NB4 (cell line): ENCODE measurements at places on chromosomes 5 and 9.

DNA sequence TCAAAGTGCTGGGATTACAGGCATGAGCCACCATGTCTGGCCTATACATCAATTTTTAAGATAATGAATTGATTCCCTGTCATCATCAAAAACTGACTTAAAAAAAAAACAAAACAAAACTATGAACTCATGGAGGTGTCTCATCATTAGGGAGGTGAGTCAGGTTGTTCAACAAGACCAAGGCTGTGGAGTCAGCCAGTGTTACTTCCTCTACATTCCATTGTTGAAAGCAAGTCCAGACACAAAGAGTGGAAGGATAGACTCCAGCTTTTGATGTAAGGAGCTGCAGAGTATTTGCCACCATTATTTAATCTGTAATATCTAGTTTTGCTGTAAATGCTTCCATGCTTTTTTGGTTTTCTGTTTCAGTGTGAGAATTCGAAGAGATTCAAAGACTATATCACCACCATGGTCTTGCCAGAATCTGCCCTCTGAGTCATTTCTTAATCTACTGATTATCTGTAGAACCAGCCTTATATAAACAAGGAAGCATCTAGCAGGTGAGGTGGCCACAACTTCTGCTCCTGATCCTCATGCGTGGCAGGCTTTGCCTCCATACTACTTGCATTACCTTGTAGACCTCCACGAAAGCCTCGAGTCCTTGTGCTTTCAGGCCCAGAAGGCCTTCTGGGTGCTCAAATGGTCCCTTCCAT lies 156.1 kb downstream of the FGF1 start:
- DNase-seq, result no peak

- DNase-seq, result no peak
Measured at GRCh38 chr9:136277746-136278145, 26.1 kb downstream of the CCDC187 start.

- no peak for DNase-seq
Measured at GRCh38 chr5:108945094-108945493, 197.4 kb downstream of the FER start.

DNA sequence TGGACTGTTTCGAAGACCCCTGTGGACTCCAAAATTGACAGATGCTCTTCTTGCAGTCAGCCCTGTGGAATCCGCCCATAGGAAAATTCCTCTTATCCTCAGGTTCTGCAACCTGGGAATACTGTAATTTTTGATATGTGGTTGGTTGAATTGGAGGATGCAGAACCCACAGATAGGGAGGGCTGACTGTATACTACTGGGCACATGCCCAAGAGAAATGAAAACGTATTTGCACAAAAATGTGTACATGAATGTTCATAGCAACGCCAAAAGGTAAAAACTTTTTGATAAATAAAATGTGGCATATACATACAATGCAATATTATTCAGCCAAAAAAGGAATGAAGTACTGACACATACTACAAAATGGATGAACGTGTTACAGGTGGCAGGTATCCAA lies 1.9 kb upstream of the SNAPC3 start:
- no peak for DNase-seq

- no peak for DNase-seq
Measured at GRCh38 chr5:6585168-6585567, 47.7 kb downstream of the NSUN2 start.

- DNase-seq, result no peak
Measured at GRCh38 chr5:160750938-160751657, 100.9 kb downstream of the ATP10B start.

DNA sequence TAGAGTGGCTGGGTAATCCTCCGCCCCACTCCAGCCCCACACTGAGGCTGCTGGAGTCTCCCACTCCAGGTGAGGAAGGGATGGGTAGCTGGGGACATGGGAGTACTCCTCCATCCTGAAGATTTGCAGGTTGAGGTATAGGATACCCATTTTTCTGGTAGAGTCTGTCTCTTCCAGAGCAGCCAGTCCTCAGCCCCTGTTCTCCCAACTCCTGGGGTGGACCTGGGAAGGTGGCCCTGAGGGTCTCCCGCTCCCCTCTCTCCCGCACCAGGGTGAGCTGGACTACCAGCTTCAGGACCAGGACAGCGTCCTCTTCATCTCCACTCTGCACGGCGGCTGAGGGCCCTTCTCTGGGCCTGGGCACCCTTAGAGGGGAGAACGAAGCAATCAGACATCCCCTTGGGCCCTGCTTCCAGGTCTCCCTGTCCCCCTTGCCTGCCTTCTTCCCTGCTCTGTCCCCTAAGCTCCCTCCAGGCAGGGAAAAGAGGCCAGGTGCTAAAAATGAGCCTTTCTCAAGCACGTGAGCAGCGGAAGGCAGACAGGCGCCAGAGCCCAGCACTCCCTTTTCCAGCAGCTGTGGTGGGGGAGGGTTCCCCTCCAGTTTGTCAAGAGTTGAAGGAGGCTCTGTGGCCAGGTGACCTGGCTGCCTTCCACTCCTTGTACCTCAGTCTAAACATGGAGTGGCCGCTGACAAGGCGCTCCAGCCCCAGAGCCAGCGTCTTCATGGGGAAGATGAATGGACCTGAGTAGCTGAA lies 18.4 kb downstream of the URM1 start:
- no peak for DNase-seq

DNA sequence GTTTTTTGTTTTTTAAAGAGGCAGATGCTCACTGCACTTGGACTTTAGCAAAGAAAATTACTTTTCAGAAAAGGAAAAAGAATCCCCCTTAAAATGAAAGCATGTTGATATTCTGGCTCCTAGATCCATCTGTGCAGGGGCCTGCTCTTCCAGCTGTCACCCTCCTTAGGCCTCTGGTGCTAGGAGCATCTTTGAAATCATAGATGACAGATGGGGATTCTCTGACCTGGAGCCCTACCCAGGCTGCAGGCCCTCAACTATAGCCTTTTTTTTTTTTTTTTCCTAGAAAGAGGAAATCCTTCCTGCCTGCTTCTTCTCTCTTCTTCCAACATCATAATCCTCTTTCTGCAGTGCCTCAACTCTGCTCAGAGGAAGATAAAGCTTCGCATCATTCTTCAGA lies 16.3 kb upstream of the DCP2 start:
- DNase-seq, result no peak

DNA sequence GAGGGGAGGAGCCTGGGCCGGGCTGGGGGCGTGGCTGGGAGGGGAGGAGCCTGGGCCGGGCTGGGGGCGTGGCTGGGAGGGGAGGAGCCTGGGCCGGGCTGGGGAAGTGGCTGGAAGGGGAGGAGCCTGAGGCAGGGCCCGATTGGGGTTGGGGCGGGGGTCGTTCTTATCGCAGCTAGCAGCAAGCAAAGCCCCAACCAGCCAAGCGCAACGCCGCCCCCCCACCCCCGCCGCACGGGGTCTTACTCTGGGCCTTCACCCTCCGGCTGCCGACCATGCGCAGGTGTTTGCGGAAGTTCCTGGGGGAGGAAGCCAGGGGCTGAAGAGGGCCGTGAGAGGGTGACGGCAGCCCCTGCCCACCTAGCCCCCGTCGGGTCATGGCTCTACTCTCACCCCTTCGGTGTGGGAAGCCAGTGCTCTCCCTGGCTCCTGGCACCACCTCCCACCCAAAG lies 5.0 kb downstream of the NSMF start:
- DNase-seq, result peak; percentile 49

DNA sequence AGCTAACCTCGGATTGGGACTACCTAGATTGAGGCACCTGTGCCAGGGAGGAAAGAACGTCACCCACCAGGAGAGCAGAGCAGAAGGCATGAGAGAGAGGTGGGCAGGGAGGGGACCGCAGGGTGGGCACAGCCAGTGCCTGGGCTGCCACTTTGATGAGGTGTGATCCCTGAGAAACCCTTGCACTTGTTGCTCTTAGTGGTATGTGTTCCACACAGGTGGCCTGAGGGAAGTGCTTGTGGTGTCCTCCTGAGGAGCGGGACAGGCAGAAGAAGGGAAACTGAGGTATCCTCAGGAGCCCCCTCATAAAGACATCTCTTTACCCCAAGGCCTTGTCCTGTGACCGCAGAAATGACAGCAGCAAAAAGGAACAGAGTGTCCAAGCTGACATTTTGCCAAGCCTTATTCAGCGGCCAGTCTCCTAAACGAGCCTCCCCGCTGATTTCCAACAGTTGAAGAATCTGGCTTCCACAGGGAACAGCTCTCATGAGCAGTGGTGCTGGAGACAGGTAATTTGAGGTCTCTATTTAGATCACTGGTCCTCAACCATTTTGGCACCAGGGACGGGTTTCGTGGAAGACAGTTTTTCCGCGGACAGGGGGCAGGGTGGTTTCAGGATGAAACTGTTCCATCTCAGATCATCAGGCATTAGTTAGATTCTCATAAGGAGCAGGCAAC lies 82.4 kb downstream of the FOXD1 start:
- DNase-seq, result no peak

GRCh38 chr5:135833961-135834638 lies 363 bp upstream of the SLC25A48 start:
- no peak for DNase-seq

GRCh38 chr5:133688391-133688790 lies 76.0 kb upstream of the FSTL4 start:
- no peak for DNase-seq

DNA sequence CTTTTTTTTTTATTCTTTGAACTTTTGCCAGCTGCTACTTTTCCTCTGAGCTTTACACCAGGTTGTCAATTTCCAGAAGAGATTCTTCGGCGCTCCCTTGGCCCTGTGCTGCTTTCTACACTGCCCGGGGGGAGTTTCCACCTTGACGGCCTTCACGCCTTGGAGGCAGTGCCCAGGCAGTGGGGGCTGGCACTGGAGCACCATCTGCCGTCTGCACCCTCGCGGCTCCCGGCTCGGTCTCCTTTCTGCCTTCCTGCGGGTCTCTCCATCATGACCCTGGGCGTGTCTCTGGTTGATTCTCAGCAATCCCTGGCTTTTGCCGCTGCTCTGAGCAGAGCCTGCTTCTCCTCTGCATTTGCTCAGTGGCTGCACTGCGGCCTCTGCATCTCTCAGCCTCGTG lies 2.9 kb downstream of the SLC6A18 start:
- no peak for DNase-seq

DNA sequence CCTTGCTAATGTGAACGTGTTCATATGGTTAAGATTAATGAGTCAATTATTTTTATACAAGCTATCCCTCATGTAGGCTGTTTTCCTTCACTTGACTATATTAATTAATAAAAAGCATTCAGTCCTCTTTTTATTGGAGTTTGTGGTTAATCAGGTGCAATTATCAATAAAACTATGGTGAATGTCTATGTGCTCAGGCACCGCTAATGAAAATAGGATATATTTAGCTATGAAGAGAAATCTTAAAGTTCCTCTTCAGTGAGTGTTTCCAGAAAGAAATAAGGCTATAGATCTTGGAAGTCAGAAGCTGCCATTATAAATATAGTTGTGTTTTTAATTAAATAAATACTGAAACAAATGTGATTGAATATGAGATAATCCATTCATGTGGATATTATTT lies 422.1 kb downstream of the DMAC1 start:
- DNase-seq, result no peak

DNA sequence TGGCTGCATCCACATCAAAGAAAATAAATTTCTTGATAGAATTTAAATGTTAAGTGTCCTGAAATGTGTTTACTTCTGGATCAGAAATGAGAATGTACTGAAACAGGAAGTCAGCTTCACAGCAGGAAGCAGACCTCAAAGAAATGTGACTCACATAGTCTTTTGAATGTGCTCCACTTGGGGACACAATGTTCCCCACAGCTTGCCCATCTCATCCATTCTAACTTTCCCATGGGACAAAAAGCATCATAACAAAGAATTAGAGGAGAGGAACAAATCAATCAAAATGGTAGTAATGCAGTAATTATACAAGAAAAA lies 85.7 kb downstream of the GRAMD2B start:
- DNase-seq, result peak; percentile 85

DNA sequence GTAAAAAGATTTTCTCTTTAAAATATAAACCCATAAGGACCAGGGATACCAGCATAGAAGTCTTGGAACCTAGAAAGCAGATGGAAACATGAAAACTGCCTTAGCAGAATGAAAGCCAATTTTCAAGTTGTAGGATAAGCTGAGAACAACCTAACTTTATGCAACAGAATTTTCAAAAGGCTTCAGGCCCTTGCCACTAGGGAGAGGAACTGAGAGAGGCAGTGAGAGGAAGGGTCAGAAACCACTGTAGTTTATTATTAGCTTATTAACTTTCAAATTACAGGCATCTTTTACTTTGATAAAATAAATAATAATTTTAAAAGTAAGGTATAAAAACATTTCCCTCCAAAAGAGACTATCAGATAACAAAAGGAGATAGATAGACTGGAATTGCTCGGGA lies 33.4 kb downstream of the FAM81B start:
- no peak for DNase-seq

GRCh38 chr5:180599981-180600553 lies 8.8 kb upstream of the SCGB3A1 start:
- DNase-seq, result peak; percentile 94
